ENCODE measurements at places on chromosomes 16 and 17. TPM values are rescaled to one million over a fixed set of nuclear protein-coding genes. Genes with fewer than 3 reads are reported as not detected.
A peak's percentile ranks its signal among the peaks of the same experiment; 100 is the strongest.

GRCh38 chr17:41722231-41722630, 10.1 kb downstream of the GAST start:
- DNase-seq, result no peak

Gene TRIM65
- 16.7 TPM for polyA plus RNA-seq

DNA sequence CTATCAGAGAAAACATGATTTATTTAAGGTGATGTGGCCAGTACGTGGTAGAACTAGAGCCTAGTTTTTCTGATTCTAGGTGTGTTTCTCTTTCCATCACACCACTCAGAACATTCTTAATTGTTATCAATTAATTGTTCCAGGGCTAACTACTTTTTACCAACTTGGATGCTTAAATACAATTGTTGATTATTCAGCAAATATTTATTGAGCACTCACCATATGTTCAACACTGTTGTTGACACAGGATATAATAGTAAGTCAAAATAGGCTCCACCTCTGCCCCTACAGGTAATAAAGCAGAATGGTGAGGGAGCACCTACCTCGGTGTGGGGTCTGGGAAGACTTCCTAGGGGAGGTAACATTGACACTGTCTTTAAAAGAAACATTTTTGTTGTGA, 16.1 kb downstream of the GNAO1 start:
- DNase-seq, result no peak

GRCh38 chr17:45311760-45312476, 4.9 kb downstream of the MAP3K14 start:
- DNase-seq, result peak; percentile 83

GRCh38 chr17:57142925-57143324, 57.9 kb downstream of the AKAP1 start:
- DNase-seq, result no peak

DNA sequence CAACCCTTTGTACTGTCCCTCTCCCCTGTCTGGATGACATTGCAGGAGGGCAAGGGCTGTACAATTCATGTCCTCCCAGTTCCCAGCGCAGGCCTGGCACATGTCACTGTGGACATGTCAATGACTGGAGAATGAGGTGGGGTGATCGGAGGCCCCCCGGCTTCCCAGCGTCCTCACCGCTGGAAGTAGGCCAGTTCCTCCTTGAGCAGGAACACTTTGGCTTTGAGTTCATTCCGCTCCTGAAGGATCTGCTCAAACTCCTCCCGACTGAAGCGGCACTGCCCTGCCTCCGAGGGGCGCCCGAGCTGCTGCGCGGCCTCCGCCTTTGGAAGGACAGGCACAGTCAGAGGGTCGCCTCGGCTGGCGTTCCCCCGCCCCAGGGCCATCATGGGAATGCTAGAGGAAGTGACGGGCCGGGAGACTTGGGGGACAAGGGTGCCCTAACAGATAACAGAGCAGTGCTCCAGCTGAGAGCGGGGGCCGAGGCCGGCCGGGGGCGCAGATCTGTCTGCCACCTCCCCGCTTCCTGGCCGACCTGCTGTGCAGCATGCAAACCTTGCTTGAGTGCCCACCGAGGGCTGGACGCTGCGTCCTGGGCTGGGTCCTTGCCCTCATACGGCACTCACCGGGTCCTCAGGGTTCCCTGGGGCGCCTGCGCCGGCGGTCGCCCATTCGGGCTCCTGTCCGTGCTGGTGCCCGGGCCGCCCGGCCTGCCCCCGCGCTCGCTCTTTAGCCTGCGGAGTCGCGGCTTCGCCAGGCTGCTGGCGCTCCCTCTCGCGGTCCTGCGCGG, 1.3 kb downstream of the RILP start:
- no peak for DNase-seq

All from adrenal gland (tissue), 19 donors.